ENCODE measurements at places on chromosomes 12 and 14.

- no peak for DNase-seq
Observed at GRCh38 chr12:79057540-79057939, 193.0 kb downstream of the SYT1 start.

- no peak for DNase-seq
Observed at GRCh38 chr14:77238996-77239395, 32.0 kb downstream of the NGB start.

GRCh38 chr12:119746169-119746568 is 78.2 kb downstream of the PRKAB1 start:
- no peak for DNase-seq

GRCh38 chr12:28941248-28941647 is 207.8 kb upstream of the FAR2 start:
- DNase-seq: no peak

DNA sequence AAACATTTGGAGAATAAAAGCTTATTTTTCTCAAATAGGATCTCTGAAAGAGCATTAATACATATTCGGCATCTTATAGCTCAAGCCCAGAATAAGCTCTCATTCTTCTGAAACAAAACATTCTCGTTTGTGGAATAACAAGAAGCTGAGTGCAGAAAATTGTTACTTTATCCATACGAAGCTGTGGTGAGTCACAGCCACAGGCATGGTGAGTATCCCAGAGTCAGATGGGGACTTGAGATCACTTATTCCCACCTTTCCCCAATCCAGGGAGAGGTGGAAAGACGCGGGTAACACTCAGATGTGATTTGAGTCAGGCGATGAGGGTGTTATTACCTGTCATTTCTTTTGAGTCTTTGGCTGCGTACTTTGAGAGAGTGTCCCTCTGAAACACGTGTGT is 214.6 kb upstream of the TMEM132C start:
- no peak for DNase-seq

DNA sequence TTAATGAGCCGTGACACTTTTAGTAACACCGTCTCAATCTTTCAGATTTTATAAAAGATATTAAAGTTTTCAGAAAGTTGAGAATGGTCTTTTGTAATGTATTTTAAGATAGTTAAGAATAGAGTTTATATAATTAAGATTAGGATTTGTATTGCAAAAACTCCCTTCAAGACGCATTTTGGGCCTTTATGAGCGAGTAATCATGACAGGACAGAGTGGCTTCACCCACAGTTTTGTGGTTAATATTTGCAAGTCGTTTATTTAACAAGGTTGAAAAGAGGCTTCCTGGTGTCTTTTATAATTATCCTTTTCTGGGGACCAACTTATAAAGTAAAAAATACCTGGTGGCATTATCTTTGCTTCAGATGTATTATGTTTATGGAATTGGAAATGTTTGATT is 44.0 kb downstream of the TRAF3 start:
- no peak for DNase-seq

- DNase-seq: no peak
Observed at GRCh38 chr14:70002589-70003346, 123.6 kb downstream of the SMOC1 start.

- no peak for DNase-seq
Observed at GRCh38 chr12:57319678-57320469, 68.9 kb upstream of the STAC3 start.

DNA sequence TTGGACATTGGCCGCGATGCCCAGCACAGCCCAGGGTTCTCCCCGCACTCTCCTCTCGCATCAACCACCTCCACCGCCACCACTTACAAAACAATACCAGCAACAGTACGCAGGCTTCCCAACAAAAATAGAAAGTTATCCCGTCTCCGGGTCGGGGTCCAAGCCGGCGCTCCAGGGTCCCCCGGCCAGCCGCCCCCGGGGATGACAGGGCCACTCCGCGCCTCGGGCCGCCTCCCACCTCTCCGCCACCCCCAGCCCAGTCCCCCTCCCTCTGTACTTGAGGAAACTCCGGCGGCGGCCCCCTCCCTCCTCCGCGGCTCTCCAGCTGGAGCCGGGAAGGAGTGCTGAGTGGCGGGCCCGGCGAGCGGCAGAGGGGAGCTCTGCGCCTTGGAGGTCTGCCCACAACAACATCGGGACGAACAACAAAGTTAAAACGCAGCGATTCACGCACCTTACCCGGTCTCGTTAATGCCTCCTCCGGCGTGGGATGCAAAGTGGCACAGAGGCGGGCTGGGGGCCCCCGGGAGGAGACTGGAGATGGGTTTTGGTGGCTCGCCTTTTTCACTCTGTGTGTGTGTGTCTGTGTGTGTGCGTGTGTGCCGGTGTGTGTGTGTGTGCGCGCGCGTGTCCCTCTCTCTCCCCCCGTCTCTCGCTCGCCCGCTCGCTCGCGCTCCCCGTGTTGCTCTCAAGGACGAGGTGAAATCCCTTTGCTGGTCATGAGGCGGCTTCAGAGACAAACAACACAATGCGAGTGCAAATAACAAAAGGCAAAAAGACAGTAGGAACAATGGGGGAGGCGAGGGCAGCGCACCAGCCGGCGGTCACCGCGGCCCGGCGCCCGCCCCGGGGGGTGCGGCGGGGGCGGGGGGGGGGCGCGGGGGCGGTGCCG is 386.8 kb downstream of the BCAT1 start:
- no peak for DNase-seq

DNA sequence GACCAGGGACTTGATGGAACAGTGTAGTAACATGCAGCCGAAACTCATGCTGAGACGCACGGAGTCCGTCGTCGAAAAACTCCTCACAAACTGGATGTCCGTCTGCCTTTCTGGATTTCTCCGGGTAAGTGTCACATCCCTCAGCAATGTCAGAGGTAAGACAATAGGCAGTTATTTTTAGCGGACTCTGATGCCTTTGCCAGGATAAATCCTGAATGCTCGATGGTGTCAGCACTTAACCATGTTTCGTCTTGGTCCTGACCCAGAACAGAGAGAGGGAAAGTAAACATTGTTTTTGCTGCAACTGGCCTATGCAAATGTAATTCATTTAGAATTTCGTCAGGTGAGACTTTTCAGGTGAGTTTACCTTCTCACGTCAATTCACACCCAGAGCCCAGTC is 112.3 kb downstream of the PLXNC1 start:
- DNase-seq: no peak

DNA sequence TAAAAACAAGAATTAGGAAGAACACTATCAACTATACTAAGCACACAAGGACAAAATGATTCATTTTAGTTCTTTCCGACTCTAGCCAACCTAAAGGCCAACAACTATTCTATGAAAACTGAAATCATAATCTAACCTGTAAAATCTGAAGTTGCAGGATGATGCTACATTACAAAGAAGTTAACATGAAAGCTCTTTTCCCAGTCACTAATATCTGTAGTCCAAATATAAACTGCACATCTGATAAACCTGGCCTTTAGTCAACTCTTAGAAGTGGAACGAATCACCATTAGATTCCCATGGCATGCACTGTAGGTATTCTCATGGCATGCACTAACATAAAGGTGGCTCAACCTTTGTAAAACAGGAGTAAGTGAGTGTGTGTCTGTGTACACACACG is 41.7 kb downstream of the BLTP3B start:
- no peak for DNase-seq

DNA sequence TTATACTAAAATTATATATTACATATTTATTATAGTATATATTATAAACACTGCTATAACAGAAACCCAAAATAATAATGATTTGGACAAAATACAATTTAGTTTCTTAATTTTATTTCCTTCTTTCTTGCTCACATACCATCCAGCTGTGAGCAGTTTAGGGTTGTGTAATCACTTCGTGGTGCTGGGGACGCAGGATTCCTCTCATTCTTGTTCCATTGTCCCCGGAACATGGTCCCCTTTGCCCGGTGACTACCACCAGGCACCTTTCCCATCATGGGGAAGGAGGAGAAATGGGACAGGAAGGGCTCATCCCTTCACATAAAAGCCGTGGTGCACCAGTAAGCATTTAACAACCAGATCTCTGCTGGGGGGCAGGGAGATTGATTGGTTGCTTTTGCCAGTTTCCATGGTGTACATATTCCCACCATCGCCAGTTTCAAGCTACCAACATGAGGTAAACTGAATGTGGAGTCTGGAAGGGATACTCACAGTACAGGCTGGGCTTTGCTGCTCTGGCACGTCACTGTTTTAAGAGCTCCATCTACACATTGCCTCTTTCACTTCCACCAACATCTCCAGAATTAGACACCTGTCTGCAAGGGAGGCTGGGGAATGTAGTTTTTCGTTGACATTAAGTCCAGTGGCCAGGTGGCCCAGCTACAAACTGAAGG is 191.5 kb downstream of the TMEM132C start:
- DNase-seq: no peak

DNA sequence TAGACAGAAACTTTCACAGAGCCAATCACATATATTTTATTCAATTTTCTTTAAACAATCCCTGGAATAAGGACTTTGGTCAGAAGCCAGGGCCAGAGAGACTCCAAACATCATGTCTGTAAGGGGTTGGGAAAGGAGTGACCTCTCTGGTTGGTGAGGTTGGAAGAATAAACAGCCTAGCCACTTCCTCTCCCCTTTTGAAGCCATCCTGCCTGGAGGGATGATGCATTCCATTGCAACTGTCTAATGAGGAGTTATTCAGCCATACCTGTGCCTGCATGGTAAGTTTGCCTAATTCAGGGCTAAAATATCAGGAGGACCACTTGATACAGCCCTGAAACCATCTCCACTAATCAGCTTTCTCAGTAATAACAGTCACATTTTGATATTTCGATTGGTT is 299.8 kb downstream of the KCNH5 start:
- DNase-seq: no peak

DNA sequence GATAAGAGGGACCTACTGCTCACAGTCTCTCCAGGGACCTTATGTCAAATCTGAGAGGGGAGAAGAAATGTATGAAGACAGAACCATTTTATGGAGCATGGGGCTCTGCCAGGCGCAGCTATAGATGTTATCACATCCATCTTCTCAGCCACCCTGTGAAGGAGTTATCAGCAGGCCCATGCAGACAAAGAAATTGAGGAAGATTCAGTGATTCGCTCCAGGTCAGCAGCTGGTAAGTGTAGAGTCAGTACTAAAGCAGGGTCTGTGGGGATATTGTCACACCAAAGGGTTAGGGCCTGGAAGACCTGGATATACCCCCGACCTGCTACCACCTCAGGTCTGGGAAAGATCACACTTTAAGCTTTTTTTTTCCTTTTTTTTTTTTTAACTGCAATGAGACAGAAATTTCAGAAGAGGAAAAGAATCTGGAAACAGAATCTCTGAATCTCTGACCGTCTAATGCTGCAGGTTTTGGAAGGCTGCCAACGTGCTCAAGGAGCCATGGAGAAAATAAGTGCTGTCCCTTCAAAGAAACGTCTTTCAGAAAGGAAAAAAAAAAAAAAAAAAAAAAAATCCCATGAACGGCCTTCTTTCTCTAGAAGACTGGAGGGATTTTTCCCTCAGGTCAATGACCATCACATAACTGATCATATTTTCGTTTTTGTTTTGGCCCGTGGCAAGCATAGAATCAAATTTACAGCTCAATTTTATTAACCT is 73.3 kb upstream of the PLEKHG7 start:
- DNase-seq: no peak

GRCh38 chr12:104420868-104421267 is 35.9 kb upstream of the CHST11 start:
- no peak for DNase-seq

- no peak for DNase-seq
Observed at GRCh38 chr12:132525833-132526455, 36.0 kb downstream of the FBRSL1 start.

DNA sequence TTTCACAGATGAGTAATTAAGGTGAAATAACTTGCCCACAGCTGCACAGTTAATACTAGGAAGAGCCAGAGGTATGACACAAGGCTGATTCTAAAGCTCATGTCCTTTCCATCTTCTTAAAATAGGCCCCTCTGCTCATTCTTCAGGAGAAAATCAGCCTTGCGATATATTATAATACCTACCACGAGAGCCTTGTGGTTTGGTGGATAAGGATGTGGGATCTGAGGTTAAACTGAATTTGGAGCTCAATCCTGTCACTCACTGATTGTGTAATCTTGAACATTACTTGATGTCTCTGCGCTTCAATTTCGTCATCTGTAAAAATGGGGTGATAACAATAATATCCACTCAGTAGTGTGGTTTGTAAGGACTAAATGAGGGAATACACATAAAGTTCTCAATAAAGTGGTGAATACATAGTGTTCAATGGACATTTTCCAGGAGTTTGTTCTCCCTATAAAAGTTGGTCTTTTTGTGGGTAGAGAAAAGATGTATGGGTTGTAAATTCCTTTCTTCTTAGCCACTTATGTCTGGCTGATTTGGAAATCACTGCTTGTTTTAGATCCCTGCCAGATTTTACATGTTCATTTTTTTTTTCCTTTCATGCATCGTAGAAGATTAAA is 25.1 kb upstream of the ATP2B1 start:
- no peak for DNase-seq

DNA sequence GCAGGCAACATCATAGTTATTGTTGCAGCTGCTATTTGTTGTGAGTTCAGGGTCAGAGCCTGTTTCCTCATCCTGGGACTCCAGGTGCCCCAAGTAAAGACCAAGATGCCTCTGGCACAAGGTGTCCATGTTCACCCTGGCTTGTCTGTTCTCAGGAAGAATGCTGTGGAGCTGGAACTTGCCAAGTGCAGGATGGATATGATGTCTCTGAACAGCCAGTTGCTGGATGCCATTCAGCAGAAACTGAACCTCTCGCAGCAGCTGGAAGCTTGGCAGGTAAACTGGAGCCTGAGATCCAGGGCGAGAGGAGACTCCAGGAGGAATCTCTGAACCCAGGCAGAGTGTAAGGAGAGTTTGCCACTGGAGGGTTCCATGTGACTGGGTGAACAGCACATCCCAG is 26.8 kb downstream of the RAB35 start:
- DNase-seq: no peak

DNA sequence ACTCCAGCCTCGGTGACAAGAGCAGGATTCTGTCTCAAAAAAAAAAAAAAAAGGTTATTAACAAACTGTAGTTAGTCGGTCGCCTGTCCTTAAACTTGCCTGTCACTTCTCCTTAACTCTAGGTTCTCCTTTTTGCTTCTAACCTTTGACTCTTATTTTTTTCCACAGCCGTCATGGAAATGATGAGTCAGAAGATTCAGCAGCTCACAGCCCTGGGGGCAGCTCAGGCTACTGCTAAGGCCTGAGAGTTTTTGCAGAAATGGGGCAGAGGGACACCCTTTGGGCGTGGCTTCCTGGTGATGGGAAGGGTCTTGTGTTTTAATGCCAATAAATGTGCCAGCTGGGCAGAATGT is 418 bp upstream of the MYG1 start:
- no peak for DNase-seq

GRCh38 chr12:77560714-77561113 is 270.0 kb upstream of the NAV3 start:
- DNase-seq: no peak

GRCh38 chr12:3833670-3834310 is 39.4 kb downstream of the PARP11 start:
- no peak for DNase-seq

- DNase-seq: no peak
Observed at GRCh38 chr14:37615582-37616289, 20.3 kb downstream of the TTC6 start.

DNA sequence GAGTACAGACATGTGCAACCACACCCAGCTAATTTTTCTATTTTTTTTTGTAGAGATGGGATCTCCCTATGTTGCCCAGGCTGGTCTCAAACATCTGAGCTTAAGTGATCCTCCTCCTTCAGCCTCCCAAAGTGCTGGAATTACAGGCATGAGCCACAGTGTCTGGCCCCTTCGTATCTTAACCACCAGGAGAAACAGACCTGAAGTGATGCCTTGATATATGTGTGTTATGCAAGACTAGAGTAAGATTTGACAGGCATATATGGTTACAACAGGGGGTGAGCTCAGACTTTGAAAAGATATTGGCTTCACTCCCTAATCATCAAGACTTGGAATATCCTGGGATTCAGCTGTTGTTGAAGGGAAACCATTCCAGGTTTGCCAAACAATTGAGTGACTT is 10.7 kb upstream of the GALNT6 start:
- DNase-seq: no peak
